Gastrocnemius medialis (tissue), 4 donors: ENCODE measurements at places on chromosomes 6 and 20.

- no peak for DNase-seq
These were observed 3.6 kb upstream of the HSPA12B start for GRCh38 chr20:3728876-3729275.

DNA sequence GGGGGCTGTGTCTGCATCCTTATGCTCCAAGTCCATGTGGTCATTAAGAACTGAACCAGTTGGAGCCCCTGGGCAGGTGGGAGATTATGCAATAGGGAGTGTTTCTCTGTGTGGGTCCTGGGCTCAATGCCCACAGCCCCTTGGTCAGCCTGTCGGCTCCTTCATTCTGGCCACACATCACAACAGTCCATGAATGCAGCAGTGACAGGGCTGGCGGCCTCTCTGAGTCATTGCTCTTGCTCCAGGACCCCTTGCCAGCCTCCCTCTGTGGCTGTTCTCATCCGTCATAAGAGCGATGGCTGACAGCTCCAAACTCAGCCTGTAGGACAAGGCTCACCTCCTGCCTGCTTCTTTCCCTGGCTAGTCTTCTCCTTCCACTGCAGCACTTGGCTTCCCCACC, 609.5 kb upstream of the CDH4 start:
- DNase-seq: no peak

DNA sequence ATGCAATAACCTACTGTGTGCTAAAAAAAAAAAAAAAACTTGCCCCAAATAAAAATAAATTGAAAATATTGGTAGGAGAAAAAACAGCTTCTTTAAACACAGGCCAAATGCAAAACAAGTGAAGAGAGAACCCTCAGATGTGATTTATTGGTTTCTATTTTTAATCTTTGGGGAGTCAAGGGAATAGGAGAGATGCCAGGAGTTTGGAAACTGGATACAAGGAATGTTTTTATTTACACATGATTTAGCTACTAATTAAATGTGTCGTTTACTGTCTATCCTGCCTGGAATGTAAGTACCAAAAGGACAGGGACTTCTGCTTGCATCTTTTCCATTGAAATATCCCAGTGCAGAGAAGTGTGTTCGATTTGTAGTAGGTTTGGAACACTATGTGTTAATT, 810.7 kb downstream of the MAFB start:
- no peak for DNase-seq

DNA sequence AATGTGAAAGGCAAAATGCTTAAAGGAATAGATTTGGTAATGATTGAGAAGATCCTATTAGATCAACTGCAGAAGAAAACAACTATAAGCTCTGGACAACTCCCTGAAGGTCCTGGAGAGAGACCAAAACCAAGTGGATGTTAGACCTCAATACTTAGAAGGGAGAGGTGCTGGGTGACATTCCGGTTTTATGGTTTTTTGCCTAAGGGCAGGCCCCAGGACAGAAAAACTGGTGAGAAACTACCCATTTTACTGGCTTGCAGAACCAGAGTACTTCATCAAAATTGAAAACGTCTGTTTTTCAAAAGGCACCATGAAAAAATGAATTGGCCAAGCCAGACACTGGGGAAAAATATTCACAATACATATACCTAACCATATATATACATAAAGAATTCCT, 26.3 kb downstream of the SAMHD1 start:
- no peak for DNase-seq

- DNase-seq: no peak
These were observed 116.3 kb upstream of the SCGN start for GRCh38 chr6:25535632-25536225.

- DNase-seq: no peak
These were observed 446.7 kb downstream of the GJA1 start for GRCh38 chr6:121881974-121882667.

DNA sequence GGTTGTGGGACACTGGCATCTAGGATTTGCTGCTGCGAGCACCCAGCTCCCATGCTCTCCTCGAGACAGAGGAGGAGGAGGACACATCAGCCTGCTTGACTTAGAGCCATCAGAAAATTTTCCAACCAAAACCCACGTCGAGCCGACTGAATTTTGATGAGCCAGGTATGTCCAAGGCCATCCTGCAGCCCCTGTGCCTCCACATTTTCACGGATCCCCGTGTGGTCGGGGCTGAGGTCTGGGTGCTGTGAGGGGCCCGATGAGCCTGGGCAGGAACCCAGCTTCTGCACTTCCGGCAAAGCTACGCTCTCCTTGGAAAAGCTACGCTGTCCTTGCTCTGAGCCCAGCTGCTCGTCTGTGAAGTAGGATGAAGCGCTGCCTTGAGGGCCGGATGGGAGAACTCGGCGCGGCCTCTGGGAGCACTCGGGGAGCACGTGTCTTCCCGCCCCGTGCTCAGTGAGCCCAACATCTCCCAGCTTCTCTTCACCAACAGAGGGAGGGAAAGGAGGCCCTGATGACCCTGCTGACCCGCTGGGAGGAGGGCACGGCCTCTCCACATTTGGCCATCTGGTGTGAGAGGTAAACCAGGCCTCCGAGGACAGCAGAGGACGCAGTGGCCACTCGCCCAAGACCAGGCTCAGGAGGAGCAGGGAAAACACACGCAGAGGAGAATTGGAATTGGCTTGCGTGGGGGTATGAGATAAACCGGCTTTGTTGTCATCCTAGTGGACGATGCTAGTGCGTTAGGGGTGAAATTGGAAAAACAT, 33.9 kb downstream of the PSMG4 start:
- DNase-seq: no peak

DNA sequence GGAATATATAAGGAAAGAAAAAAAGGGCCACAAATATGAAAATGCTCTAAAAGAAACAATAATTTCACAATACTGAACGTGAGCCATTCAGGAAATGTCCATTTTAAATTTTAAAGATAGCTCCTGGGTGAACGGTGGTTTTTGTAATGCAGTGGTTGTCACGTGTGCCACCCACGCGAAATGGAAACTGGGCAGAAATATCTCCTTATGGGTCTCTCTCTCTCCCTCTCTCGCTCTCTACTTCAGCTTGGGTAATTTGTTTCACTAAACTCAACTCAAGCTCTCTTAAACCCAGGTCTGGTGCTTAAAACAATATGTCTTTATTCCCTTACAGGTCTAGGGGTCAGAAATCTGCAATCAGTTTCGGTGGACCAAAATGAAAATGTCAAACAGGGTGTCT, 150.8 kb downstream of the OR2B2 start:
- no peak for DNase-seq

- no peak for DNase-seq
These were observed 58.5 kb downstream of the AHI1 start for GRCh38 chr6:135438907-135439535.

DNA sequence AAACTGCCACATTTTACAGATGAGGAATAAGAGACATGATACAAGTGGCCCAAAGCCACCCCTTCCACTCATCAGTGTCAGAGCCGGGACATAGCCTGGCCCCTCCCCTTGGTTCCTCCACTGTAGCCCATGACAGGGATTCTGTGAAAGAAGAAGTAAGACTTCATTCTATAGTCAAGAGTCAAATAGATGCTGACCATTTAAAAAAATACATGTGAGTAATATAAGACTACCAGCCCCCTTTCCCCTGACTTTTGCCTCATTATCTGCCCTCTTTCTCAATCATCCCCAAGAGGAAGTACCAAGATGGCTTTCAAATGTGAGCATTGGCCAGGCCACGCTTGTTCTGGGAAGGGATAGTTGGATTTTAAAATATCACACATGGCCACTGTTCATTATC, 57.8 kb upstream of the TAB2 start:
- no peak for DNase-seq

DNA sequence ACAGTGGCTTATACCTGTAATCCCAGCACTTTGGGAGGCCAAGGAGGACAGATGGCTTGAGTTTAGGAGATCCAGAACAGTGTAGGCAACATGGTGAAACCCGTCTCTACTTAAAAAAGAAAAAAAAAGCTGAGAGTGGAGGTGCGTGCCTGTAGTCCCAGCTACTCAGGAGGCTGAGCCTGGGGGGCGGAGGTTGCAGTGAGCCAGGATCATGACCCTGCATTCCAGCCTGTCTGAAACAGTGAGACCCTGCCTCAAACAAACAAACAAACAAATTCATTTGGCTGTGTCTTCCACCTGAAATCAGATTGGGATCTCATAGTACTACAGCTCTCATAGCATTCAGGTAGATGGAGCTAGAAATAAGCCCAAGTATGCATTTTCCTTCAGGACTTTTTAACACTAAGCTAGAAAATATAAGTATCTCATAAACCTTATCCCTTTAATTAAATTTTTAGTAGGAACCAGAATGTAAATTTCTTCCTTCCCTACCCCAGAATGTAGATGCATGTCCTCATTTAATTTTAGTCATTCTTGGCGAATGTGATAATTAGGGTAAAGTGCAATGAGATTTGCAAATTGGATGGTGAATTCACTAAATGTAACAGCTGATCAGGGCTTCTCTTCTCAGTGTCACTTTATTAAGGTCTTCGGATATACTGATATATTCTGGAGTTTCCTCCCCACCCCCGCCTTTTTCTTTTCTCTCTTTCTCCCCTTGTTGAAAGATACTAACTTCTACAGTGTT, 190.4 kb downstream of the CDKAL1 start:
- no peak for DNase-seq

DNA sequence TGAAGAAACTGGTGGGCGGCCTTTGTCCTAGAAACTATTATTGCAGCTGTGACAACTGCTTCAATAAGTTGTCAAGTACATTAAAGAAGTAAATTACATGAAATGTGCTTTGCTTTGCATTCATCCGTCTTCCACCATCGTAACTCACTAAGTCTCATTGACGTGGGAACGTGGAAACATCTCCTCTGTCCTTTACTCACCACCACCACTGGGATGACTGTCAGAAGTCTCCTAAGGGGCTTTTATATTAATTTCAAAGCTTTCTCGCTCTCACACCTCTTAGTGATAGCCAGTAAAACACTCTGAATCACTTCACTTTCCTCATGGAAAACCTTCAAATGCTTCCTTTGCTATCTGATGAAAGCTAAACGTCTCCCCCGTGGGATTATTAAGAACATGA, 111.9 kb upstream of the SLC2A12 start:
- no peak for DNase-seq

- DNase-seq: no peak
These were observed 43.6 kb upstream of the CCN6 start for GRCh38 chr6:112010328-112010727.

DNA sequence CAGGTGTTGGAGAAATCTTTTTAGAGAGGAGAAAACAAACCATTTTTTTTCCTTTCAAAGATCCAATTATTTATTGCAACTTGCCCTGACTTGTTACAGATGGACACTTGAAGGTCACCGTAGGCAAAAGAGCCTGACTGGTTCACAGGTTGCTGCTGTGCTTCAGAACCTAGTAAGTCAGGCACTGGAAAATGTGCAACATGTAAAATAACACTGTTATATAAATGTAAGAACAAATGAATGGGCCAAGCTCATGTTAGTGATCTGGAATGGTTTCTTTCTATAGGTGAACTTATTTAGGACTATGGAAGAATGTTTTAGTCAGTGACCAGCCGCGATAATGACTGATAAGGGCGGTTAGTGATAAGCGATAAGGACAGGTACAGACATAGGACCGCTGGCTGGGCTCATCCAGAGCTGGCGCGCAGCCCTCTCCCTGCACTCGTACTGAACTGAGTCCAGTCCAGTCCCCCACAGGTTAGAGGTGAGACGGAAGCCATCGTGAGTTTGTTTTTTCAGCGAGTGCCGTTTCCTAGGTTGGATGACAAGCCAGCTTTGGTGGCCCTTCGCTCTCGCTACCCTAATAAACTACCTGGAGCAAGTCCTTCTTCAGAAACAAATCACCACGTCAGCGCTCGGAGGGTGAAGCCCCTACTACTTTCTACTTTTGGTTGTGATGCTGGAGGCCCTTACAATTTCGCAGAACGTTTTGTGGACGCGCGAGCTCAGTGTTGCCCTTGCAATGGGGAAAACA, 94.4 kb upstream of the PRDM1 start:
- no peak for DNase-seq

- no peak for DNase-seq
These were observed 35.1 kb upstream of the ARMH2 start for GRCh38 chr6:24833711-24834386.

GRCh38 chr6:106557837-106558236, 71.5 kb downstream of the RTN4IP1 start:
- DNase-seq: no peak

- no peak for DNase-seq
These were observed 166.9 kb upstream of the SALL4 start for GRCh38 chr20:51969191-51969590.

- no peak for DNase-seq
These were observed 4.9 kb downstream of the MAPK13 start for GRCh38 chr6:36135053-36135731.

GRCh38 chr20:62953839-62954703, 1.6 kb downstream of the SLC17A9 start:
- DNase-seq: peak; percentile 28

GRCh38 chr20:62804021-62804626, 511 bp upstream of the OGFR start:
- DNase-seq: no peak

DNA sequence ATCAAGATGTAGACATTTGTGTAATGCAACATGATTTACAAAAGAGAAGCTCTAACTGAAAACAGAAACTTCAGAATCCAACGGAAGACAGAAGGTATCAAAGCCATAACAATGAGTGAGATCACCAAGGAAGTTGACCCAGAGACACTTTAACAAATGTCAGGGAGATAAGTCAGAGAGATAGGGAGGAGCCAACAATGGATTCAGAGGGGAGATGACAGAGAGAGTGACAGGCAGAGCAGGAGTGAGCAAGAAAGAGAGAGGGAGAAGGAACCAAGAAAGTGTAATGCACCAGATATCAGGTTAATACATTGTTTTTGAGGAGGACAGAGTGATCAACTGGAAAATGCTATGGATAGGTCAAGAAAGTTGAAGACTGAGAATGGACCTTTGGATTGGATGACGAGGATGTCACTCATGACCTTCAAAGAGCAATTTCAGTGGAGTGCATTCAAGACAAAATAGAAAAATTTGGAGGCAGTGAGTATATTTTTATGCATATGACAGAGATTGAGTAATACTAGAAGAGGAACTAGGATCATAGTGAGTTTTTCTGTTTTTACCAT, 86.6 kb downstream of the TRDN start:
- DNase-seq: no peak

GRCh38 chr6:163637524-163637923, 223.0 kb downstream of the QKI start:
- no peak for DNase-seq

DNA sequence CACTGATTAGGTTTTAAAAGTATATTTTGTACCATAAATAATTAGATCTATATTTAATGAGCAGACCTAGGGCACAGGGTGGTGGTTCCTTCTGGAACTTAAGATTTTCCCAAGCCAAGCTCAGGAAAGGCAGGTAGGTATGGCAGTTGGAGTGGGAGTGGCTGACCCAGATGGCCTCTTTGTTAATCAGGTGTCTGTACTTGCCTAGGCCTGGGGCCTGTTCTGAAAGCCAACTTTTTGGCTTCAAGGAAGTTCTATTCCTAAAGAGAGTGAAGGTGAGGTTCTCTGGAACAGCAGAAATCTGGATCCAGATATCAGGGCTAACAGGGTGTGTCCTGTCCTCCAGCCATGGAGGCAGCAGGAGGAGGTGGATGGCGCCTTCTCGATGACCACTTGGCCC, 44.9 kb downstream of the VEGFA start:
- DNase-seq: no peak
